C1 segment of cervical spinal cord (tissue), 14 donors: ENCODE measurements at places on chromosomes 4 and X.

DNA sequence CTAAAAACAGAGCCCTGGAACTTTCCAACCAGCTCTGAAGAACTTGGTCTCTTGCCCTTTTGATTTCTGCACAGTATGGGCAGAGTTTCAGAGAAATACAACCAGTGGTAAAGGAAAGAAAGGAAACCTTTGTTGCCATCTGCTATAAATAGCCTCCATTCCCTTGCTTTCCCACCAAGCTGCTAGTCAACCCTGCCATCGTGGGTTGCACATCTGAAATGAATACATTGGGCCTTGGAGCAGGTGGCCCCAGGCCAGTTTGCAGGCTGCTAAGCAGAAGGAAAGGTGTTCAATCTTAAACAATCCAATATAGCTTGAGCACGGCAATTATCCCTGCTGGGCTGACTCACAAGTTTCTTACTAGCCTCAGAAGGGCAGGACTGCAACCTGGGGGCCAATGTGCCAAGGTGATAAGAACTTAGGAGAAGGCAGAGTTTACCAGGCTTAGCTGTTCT lies 142.5 kb downstream of the PPARGC1A start:
- no peak for DNase-seq

- no peak for DNase-seq
Measured at GRCh38 chr4:20418861-20419451, 167.3 kb downstream of the SLIT2 start.

- no peak for DNase-seq
Measured at GRCh38 chr4:48667148-48667547, 112.9 kb downstream of the FRYL start.

DNA sequence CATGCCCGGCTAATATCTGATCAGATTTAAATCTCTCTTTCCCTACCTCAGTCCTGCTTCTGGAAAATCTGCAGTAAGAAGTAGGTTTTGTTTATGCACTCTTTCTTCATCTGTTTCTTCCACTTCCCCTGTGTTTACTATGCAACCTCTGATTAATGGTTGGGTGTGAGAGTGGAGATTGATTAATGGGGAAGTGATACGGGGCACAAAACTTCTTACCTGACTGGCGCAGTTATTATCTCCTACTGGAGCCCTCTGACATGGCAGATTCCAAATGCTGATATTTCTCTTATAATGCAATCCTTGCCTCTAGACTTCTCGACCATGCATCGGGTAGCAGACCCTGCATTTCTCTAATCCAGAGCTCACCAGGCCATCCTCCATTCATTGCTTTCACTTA lies 60.2 kb upstream of the HPGD start:
- DNase-seq: no peak

DNA sequence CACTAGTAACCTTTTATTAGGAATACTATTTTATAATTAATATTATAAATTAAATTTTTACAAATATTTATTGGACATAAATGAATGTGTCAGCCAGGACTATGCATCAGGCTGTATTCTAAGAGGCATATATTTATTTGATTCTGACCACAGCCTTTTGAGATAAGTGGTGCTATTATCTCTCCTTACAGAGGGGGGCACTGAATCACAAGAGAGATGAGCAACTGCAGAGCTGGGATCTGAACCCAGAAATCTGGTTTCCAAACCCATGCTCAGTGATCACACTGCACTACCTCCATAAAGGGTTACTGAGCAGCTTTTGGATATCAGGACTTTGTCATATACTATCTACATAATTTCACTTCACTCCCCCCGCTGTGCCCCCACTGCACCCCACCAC lies 322.0 kb downstream of the TMA16 start:
- DNase-seq: no peak

- DNase-seq: no peak
Measured at GRCh38 chr4:172142281-172142741, 329.1 kb downstream of the GALNTL6 start.

DNA sequence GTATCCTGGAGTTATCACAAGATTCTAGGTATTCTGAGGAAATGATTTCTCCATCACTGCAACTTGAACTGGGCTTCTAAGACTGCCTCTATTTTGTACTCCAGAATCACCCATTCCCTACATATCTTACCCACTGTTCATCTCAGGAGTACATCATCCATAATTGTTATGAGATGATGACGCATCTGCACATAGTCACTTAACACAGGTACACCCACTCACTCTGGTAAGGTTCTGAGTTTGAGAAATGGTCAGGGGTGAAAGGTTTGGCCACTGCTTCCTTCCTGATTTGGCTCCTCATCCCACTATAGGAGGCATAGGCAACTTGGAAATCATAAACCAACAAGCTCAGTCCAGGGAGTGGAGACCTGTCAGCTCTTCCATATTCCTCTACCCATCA lies 143.9 kb downstream of the GLRA2 start:
- DNase-seq: no peak
